ENCODE measurements at places on chromosomes 4 and X. TPM values are rescaled to one million over a fixed set of nuclear protein-coding genes. Genes with fewer than 3 reads are reported as not detected.

Gene EGFL6
- not detected for polyA plus RNA-seq

Gene PIN4
- 16.9 TPM for polyA plus RNA-seq

Gene IL13RA2
- 0.50 TPM for polyA plus RNA-seq

Gene IL21
- polyA plus RNA-seq: not detected

Gene SPACA5
- not detected for polyA plus RNA-seq

Gene SPCS3
- polyA plus RNA-seq: 84.3 TPM

Gene FAM149A
- polyA plus RNA-seq: 0.20 TPM

Gene GPR50
- not detected for polyA plus RNA-seq

Gene PDCL2
- polyA plus RNA-seq: not detected

Gene TCEAL9
- 141 TPM for polyA plus RNA-seq

Gene CETN2
- polyA plus RNA-seq: 70.9 TPM

Measured in AG04450 (cell line).